ENCODE measurements at places on chromosomes 7 and 10.

- no peak for DNase-seq
Observed at GRCh38 chr10:71613261-71613777, 106.3 kb downstream of the C10orf105 start.

DNA sequence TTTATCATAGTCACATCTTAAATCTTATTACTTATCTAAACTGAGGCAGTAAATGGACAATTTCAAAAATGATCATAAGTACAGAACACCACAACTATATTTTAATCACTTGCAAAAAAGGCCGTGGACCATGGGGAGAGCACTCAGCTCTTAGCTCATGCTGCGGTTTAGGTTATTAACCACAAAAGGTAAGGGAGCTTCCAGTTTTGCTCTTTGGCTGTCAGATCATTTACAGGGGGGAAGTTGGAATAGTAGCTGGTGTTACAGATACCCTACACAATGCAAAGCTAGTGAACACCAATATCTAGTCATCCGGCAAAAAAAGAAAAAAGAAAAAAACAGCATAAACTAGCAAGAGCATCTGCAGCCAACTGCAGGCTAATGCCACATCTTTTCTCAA is 147.0 kb downstream of the BBS9 start:
- DNase-seq = no peak

DNA sequence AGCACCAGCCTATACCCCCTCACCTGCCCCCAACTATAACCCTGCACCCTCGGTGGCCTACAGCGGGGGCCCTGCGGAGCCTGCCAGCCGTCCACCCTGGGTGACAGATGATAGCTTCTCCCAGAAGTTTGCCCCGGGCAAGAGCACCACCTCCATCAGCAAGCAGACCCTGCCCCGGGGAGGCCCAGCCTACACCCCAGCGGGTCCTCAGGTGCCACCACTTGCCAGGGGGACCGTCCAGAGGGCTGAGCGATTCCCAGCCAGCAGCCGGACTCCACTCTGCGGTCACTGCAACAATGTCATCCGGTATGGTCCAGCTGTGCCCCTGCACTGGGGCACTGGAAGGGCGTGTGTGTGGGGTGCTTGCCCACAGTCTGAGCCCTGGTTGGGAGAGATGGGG is 40.0 kb upstream of the BMPR1A start:
- DNase-seq = no peak

GRCh38 chr10:118531105-118531852 is 64.2 kb downstream of the PRLHR start:
- no peak for DNase-seq

GRCh38 chr7:157011333-157012112 is 1.1 kb upstream of the MNX1 start:
- no peak for DNase-seq

GRCh38 chr7:31122649-31123058 is 70.5 kb downstream of the ADCYAP1R1 start:
- peak; percentile 81 for DNase-seq

GRCh38 chr10:95187617-95188016 is 6.4 kb upstream of the ACSM6 start:
- DNase-seq = no peak

GRCh38 chr7:66558660-66559465 is 69.8 kb upstream of the KCTD7 start:
- DNase-seq = no peak

GRCh38 chr7:86158111-86158510 is 485.6 kb upstream of the GRM3 start:
- DNase-seq = no peak

DNA sequence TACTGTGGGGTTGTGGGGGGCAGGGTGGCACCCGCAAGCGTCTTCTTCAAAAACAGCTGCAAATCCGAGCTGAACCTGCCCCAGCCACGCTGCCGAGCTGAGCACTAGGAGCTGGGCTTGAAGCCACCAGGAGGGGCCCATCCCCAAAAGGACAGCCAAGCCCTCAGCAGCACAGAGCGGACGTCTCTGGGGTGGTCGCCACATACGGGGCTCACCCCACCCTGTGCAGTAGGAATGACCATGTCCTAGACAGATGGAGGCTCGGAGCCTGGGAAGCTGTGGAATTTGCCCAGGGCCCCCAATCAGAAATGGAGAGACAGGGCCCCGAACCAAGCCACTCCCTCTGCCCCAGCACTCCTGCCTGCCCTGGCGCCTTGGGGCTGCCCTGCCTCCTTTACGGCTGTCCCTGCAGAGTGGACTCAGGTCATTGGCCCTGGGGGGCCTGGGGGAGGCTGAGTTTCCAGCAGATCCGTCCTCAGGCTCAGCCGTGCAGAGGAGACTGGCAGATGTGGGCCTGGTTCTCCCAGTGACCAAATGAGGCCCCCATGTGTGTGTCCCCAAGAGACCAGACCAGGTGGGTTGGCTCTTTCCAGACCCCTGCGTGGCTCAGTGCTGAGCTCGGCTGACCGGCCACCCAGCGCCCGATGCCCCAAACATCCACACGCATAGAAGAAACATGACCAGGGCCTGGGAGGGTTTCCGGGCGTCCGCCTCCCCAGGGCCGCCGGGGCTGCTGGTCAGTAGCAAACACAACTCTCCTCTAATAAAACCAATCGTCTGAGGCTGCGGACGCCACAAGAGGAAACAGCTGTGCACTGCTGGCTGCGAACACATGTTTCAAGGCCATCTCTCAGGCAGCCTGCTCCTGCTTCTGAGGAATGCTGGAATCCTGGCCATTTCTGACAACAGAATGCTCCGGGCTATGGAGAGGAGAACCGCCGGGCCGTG is 54.9 kb downstream of the PDGFA start:
- DNase-seq = peak; percentile 50

DNA sequence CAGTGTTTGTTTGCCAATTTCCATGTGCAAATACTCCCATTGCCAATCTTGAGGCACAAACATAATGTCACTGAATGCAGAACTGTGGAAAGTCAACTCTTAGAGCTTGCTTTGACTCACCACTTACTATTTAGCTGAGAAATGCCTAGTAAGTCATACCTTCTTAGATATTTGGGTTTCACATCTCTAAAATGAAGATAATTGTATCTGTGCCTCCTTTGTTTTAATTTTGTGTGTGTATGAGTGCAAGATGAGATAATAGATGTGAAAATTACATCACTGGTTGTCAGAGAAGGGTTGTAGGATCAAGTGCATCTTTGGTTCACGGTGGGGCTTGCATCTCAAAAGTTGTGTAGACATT is 407.5 kb downstream of the INHBA start:
- no peak for DNase-seq

Data from AG04450 (cell line).